ENCODE measurements at places on chromosomes 6 and 20.

DNA sequence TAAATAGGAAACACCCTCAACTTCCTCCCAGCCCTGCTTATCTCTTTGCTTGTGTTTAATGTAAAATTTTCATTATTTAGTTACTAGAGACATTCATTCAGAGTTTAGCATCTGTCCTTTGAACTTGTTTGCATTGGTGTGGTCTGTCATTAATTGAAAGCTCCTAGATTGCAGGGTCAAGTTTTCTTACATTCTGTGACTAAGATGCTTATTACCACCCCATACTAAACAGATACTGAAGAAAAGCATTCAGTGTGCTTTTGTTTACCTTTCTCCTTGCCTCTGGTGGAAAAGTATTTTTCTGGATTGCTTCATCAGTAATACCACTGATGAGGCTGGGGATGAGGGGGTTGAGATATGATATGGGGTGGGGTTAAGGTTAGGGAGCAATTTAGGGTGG lies 199.0 kb downstream of the SAMD5 start:
- no peak for DNase-seq

DNA sequence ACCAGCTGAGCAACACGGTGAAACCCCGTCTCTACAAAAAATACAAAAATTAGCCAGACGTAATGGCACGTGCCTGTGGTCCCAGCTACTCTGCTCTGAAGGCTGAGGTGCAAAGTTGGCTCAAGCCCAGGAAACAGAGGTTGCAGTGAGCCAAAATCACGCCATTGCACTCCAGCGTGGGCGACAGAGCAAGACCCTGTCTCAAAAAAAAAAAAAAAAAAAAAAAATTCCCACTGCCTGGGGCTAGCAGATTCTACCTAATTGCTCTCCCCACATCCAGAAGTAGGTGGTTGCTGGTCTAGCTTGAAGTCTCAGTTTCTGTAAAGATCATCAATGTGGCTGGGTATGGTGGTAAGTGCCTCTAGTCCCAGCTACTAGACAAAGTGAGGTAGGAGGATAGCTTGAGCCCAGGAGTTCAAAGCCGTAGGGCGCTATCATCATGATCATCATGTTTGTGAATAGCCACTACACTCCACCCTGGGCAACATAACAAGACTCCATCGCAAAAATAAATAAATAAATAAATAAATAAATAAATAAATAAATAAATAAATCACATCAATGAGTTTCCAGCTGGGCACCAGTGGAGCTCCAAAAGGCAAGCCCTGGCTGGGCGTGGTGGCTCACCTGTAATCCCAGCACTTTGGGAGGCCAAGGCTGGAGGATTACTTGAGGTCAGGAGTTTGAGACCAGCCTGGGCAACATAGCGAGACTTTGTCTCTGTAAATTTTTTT lies 6.3 kb upstream of the AP5S1 start:
- no peak for DNase-seq

- DNase-seq = no peak
Observed at GRCh38 chr6:11387707-11388430, 149.7 kb upstream of the TMEM170B start.

GRCh38 chr6:117986396-117986795 lies 79.3 kb downstream of the SLC35F1 start:
- no peak for DNase-seq
